ENCODE measurements at places on chromosomes 13 and 19.

DNA sequence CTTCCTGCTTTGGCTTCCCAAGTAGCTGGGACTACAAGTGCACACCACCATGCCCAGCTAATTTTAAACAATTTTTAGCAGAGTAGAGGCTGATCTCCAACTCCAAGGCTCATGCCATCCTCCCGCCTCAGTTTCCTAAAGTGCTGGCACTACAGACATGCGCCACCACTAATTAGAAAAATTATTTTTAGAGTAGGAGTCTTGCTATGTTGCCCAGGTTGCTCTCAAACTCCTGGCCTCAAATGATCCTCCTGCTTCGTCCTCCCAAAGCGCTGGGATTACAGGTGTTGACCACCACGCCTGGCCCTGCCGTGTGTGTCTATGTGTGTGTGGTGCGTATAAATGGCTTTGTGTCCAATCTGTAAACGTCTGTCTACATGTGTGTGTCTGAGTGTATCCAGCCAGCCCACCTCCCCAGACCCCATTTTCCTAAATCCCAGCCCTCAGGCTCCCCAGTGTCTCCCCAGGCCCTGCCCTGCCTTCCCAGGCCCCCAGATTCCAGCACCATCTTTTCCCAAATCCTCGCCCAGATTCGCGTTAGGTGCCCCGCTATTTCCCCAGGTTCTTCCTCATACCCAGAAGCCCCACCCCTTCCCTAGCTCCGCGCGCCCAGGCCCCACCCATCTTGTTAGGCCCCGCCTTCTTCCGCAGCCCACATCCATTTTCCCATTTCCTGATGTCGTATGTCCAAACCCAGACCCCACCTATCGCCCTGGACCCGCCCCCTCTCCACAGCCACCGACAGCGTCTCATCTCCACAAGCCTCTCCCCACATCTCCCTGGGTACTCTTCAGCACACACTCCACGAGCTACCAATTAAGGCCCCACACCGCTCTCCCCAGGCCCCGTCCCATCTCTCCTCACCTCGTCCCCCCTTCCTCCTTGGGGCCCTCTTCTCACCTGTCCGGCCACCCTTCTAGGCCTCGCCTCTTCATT lies 24.9 kb downstream of the SLC8A2 start:
- peak; percentile 29 for DNase-seq
- H3K4me1 ChIP-seq: peaks cover 20% of the 10 kb centered on the region
- H3K27ac ChIP-seq: no peak overlapping the region
- no peak overlapping the region for H3K4me3 ChIP-seq
- H3K27me3 ChIP-seq: peaks cover 94% of the 10 kb centered on the region

DNA sequence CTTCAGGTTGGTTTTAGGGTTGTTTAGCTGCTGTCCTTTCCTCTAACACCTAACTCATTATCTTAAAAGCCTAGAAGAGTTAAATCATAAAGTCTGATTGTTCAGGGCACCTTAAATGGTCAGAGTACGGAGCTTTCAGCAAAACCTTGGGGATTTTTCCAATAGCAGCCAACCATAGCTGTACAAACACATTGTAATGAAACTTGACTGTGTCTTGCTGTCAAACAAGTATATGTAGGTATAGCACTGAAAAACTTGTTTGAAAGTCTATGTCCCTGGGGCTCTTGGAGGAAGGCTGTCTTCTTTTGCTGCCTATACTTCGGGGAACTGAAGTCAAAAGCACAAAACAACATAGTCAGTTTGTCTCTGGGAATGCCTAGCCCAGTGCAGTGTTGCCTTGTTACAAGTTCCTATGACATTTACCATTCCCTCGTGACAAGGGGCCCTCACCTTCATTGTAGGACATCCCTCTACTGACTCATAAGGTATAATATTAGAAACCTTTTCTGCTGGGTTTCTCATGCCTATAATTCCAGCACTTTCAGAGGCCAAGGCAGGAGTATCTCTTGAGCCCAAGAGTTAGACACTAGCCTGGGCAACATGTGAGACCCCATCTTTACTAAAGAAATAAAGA lies 474.5 kb upstream of the NBEA start:
- H3K27me3 ChIP-seq: no peaks in the 10 kb centered on the region
- H3K36me3 ChIP-seq: no peaks in the 10 kb centered on the region
- no peak for DNase-seq
- H3K4me3 ChIP-seq: no peak overlapping the region

DNA sequence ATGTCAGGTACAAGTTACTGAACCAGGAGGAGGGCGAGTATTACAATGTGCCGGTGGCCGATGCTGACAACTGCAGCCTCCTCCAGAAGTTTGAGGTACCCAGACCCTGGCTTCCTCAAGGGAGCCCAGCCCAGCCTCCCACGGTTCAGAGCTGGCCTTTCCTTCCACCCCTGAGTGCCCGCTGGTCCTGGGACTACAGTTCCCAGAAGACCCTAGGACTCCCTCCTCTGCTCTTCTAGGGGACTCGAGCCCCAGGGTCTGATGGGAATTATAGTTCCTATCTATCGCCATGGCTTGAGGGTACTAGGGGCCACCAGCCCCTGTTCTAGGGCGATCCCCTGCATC lies 11.0 kb downstream of the PRKCG start:
- H3K36me3 ChIP-seq: no peaks in the 10 kb centered on the region
- peaks cover 4% of the 10 kb centered on the region for H3K4me1 ChIP-seq
- DNase-seq: no peak
- H3K27ac ChIP-seq: no peak overlapping the region
- H3K27me3 ChIP-seq: peaks cover 48% of the 10 kb centered on the region

DNA sequence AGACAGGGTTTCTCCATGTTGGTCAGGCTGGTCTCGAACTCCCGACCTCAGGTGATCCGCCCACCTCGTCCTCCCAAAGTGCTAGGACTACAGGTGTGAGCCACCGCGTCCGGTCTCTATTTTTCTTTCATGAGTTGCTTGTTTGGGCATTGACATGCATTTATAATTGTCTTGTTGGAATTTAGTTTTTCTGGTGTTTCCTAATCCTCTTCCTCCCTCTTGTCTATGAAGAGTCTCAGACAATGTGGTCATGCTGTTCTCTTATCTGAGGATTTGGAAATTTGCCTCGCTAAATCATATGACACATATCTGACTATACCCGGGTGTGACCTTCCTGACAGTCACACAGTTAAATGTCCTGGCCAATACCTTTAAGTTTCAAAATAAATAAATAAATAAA lies 7.4 kb upstream of the CEACAM18 start:
- H3K4me3 ChIP-seq: no peak overlapping the region
- no peak overlapping the region for H3K27ac ChIP-seq
- H3K27me3 ChIP-seq: no peaks in the 10 kb centered on the region
- H3K4me1 ChIP-seq: no peaks in the 10 kb centered on the region

DNA sequence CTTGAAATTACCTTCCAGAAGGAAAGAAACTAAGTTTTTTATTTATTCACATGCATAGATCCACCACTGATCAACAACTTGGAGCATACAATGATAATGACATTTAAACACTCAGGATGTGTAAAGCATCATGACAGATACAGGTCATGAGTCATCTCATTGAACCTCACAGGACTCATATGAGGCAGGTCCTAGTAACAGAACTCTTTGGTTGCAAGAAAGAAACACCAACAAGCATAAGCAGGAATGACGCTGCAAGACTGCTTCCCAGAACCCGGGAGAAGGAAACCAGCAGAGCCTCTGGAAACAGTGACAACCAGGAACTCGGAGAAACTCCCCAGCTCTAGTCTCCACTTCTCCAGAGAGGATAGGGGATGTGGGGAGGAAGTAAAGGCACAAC lies 60.8 kb upstream of the IPO5 start:
- DNase-seq: peak; percentile 84
- no peak overlapping the region for H3K27ac ChIP-seq
- H3K27me3 ChIP-seq: no peaks in the 10 kb centered on the region
- H3K4me1 ChIP-seq: no peaks in the 10 kb centered on the region
- no peaks in the 10 kb centered on the region for H3K36me3 ChIP-seq

DNA sequence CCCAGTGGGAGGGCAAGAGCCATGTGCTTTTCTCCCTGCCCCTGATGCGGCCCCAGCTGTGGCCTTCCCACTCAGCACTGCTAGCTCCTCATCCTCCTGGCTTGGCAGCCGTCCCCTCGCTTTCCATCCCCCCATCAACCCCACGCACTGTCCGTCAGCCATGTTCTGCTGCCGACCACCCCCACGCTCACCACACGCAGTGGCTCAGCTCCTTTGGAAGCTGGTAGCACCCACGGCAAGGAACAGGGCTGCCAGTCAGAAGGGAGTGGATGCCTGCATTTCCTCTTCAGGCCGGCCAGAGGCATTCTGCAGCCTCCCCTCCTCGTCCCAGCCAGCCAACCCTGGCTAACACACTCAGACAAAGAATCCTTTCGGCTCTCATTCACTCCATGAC lies 6.3 kb downstream of the CALM3 start:
- H3K27ac ChIP-seq: no peak overlapping the region
- no peak overlapping the region for H3K4me3 ChIP-seq
- DNase-seq: no peak
- H3K36me3 ChIP-seq: peaks cover 56% of the 10 kb centered on the region

GRCh38 chr13:106678646-106679418 lies 110.9 kb upstream of the ARGLU1 start:
- no peaks in the 10 kb centered on the region for H3K36me3 ChIP-seq
- H3K27ac ChIP-seq: no peak overlapping the region
- no peaks in the 10 kb centered on the region for H3K27me3 ChIP-seq
- no peak overlapping the region for H3K4me3 ChIP-seq

DNA sequence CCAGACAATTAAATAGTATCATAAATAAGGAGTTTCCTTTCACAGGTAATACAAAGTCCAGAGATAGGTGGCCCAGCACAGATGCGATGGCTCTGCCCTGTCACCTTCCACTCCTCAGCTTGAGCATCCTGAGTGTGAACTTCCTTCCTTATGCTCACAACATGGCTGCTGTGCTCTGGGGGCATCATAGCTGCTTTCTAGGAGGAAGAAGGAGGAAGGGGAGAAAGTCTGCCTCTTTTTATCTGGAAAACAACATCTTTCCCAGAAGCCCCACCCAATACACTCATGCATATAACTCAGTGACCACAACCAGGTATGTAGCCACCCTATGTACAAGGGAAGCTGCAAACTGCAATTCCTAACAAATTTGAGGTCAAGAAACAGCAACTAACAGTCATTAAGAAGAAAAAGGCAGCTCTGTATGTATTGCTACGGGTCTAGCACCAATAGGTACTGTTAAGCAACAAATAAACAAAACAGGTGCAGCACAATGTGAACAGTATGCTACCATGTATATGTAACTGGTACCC lies 201.2 kb upstream of the UBL3 start:
- DNase-seq: no peak
- H3K4me3 ChIP-seq: no peak overlapping the region
- no peak overlapping the region for H3K27ac ChIP-seq
- no peaks in the 10 kb centered on the region for H3K36me3 ChIP-seq
- H3K4me1 ChIP-seq: no peaks in the 10 kb centered on the region

GRCh38 chr13:111482806-111483620 lies 162.6 kb downstream of the TEX29 start:
- DNase-seq: no peak
- H3K4me1 ChIP-seq: no peaks in the 10 kb centered on the region
- H3K4me3 ChIP-seq: no peak overlapping the region
- no peaks in the 10 kb centered on the region for H3K27me3 ChIP-seq

DNA sequence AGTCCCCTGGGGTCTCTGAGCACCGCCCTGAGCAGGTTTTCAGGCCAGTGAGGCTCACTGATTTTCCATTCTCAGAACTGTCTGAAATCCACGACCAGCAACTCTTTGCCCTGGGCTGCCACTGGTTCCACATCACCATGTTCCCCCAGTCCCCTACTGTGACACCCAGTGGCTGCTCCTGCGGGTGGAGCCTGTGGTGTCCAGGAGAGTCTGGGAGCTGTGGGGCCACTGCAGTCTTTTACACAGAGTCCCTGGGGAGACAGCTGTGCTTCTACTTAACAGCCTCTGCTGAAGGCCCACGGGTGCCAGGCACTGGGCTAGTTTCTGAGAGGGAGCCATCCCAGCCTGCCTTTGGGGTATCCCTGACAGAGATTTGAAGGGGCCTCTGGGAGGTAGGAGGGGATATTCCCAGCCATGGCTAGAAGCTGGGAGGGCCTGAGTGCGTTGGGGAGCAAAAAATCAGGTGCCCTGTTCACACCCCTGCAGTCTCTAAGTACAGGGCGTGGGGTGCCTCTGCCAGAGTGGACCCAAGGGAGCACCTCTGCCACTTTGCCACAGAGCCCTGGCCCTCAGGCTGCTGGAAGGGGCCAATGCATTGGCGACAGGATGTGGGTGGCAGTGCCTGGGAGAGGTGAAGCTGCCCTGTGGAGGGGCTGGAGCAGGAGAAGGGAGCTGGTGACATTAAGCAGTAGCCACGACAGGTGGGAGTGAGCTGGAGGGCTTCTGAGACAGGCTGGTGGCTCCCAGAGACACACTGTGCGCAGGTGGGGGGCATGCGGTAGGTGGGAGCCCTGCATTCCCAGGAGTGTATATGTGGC lies 200.2 kb upstream of the ZNF536 start:
- no peaks in the 10 kb centered on the region for H3K36me3 ChIP-seq
- no peaks in the 10 kb centered on the region for H3K4me1 ChIP-seq
- no peak for DNase-seq
- no peaks in the 10 kb centered on the region for H3K27me3 ChIP-seq
- H3K4me3 ChIP-seq: no peak overlapping the region

- H3K4me3 ChIP-seq: peak overlapping the region; percentile 82
- peaks cover 48% of the 10 kb centered on the region for H3K4me1 ChIP-seq
- peak; percentile 37 for DNase-seq
- H3K27ac ChIP-seq: peak overlapping the region; percentile 57
- H3K27me3 ChIP-seq: no peaks in the 10 kb centered on the region
- H3K36me3 ChIP-seq: peaks cover 21% of the 10 kb centered on the region
Observed at GRCh38 chr19:13118424-13119193, 545 bp downstream of the NACC1 start.

DNA sequence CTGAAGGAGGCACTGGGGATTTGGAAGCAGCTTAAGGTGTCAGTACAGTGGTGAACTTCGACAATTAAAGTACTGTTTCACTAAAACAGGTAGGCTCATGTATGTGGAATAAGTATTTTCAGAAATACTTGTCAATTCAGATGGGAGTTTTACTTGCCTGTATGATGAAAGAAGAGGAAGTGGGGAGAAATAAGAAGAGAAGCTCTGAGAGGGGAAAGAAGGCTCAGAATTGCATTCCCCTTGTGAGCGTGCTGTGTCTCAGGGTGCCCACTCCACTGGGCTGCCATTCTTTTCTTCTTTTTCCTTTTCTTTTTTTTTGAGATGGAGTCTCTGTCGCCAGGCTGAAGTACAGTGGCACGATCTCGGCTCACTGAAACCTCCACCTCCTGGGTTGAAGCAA lies 38.6 kb upstream of the RNF17 start:
- H3K27me3 ChIP-seq: peaks cover 12% of the 10 kb centered on the region
- H3K27ac ChIP-seq: no peak overlapping the region
- H3K4me3 ChIP-seq: no peak overlapping the region
- H3K4me1 ChIP-seq: no peaks in the 10 kb centered on the region
- DNase-seq: no peak

DNA sequence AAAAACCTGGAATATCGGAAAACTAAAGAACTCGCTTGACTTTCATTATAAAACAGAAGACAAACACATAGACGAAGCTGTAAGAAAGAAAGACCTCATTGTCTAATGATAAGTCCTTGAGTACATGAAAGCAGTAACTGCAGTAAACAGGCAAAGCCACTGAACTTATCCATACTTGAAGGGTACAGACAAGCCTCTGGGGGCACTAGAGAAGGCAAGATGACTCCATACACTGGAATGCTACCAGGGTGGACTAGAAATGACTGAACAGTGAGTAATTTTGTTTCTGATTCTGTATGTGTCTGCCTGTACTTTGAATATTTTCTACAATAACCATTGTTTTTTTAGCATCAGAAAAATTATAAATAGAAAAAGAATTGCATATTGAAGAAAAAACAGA lies 507.9 kb downstream of the UQCRFS1 start:
- peaks cover 2% of the 10 kb centered on the region for H3K4me1 ChIP-seq
- H3K27ac ChIP-seq: peak overlapping the region; percentile 85
- H3K36me3 ChIP-seq: no peaks in the 10 kb centered on the region
- no peaks in the 10 kb centered on the region for H3K27me3 ChIP-seq
- H3K4me3 ChIP-seq: no peak overlapping the region
